ENCODE measurements at places on chromosomes 5 and 9. TPM values are rescaled to one million over a fixed set of nuclear protein-coding genes. Genes with fewer than 3 reads are reported as not detected.

DNA sequence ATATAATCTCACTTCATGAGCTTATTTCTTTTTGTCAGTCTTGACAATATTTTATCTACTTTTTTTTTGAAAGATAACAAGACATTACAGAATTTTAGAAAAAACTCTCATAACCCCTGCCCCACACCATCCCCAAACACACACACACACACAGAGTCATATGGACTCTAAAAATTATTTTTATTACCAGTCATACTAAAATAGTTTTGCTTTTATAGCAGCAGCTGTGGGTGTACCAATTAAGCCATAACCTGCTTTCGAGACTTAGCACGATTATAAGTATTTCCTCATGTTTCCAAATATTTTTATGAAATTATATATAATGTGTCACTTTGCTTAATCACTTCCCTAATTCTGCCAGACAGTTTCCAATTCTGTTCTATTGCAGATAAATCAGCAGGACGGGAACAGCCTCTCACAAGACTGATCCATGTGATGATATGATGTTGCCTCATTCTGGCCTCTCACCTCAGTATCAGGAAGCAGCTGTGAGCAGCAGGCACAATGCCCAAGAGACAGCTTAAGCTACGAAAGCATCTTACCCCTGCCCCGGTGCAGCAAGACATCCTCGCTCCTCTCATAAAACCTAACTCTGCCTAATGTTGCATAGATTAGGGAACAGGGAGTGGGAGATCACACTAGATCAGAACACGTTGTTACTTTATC, 7.0 kb downstream of the PDCL start:
- DNase-seq = no peak

- DNase-seq = no peak
These were observed 102.9 kb downstream of the C9orf152 start for GRCh38 chr9:110105107-110105506.

DNA sequence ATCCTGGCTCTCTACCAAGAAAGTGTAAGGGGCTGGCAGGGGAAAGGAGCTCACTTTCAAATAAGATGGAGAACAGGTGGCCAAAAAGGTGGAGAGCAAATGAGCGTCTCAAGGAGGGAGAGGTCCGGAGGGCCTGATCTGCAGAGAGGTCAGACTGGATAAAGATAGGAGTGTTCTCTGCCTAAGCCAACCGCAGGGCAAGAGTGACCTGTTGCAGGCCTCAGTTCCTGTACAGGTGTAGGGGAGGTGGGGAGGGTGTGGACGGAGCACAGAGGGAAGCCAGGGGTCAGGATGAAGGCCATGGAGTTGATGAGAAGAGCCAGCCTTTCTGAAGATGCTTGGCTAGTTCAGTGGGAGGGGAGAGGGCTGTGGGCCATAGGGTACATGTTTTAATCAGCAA, 239.7 kb downstream of the HSPA4 start:
- no peak for DNase-seq

- no peak for DNase-seq
These were observed 292.7 kb downstream of the IRX1 start for GRCh38 chr5:3888310-3888709.

- no peak for DNase-seq
These were observed 17.1 kb downstream of the SCAI start for GRCh38 chr9:125126019-125126746.

The ABCA1 gene
- total RNA-seq = 6.5 TPM

The STPG3 gene
- 0.26 TPM for total RNA-seq

The NTNG2 gene
- total RNA-seq = 2.4 TPM

Data from neural crest cell (in vitro differentiated cells).